ENCODE measurements at places on chromosomes 3 and 15.

DNA sequence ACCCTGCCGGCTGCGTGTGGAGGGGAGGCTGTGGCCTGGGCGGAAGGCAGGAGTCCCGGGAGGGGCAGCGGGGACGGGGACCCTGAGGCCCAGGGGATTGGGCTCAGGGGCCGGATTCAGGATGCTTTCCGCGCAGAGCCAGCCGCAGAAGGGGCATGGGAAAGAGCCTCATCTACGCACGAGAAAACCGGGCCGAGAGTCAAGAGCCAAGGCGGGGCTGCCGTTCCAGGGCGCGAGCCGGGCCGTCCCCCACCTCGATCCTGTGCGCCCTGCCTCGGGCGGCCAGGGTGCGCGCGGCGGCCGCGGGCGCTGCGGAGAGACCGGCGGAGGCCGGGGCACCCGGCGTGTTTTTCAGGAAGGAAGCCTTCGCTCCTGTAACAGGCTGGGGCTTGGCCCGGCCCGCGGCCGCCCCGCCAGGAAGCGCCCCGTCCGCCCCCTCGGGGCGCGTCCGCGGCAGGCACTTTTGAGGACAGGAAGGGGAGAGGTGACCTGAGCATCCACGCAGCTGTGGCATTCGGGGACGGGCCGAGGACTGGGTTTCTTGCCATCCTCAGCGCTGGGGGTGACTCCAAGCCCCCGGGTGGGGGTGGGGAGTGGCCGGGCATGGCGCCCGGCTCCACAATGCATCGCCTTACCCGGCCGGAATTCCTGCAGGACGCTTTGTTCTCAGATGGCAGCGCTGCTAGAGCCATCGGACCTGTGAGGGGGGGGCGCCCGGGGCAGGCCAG lies 62.3 kb upstream of the GATA2 start:
- DNase-seq: no peak

- DNase-seq: no peak
Observed at GRCh38 chr15:39925112-39925842, 5.2 kb upstream of the GPR176 start.

GRCh38 chr15:79290642-79291275 lies 8.2 kb downstream of the ANKRD34C start:
- DNase-seq: no peak

GRCh38 chr3:44576613-44577012 lies 8.2 kb upstream of the ZNF660 start:
- DNase-seq: no peak

DNA sequence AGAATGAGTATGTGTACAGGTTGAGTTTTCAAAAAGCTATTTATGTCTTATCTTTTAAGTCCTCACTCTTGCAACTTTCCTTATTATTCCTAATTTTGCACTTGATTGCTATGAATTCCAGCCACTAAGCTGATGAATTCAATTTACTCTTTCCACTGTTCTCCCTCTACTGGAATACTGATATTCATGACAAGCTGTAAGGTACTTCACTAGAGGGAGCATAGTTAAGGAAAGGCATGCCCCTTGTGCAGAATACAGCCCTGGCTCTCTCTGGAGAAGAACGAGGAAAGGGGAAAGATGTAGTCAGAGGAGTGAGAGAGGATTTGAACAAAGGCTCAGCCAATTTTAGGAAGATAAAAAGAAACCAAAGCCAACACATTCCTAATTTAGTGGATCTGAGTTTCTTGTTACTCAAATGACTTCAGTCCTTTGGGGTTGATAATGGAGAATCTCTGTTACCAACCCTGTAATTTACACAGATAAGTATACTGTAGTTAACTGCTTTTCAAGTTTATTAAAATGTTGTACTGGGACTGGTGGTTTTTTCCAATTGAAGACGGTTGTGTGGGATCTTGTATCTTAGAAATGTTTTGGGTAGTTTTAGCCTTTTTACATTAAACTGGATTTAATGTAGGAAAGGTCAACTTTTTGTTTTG lies 4.0 kb downstream of the SCAANT1 start:
- DNase-seq: no peak

DNA sequence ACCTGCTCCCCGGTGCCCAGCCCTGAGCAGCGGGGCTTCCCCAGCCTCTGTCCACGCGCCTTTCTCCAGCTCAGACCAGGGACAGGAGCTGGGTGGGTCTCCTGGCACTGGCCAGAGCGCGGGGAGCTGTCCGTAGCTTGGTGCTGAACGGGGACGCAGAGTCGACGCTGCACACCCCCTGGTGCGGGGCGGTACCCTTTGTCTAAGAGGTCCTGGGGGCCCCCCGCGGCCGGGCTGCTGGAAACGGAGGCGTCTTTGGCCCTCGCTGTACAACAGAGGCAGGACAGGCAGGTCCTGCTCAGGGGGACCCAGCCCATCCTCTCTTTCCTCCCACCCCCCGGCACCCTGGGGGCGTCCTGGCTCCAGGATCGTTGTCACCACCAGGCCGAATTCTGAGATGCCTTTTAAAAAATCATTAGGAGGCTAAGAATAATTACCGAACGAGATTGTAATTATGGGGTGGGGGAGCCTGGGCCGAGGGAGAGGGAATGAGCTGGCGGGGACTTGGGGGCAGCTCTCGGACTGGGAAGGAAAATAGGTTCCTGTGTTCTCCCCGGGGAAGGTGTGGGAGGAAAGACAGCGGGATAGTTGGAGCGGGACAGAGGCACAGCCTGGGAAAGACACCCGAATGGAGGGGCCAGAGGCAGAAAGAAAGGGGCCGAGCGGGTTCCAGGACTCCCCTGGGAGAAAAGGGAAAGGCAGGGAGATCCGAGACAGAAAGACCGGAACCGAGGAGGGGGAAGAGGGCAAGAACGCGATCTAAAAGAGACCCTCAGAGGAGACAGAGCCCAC lies 4.1 kb upstream of the SKOR1 start:
- DNase-seq: no peak

GRCh38 chr3:9623148-9623547 lies 26.2 kb upstream of the MTMR14 start:
- no peak for DNase-seq

GRCh38 chr15:84731774-84732173 lies 15.8 kb upstream of the SEC11A start:
- DNase-seq: no peak

- no peak for DNase-seq
Observed at GRCh38 chr3:29334706-29335105, 53.8 kb downstream of the RBMS3 start.

DNA sequence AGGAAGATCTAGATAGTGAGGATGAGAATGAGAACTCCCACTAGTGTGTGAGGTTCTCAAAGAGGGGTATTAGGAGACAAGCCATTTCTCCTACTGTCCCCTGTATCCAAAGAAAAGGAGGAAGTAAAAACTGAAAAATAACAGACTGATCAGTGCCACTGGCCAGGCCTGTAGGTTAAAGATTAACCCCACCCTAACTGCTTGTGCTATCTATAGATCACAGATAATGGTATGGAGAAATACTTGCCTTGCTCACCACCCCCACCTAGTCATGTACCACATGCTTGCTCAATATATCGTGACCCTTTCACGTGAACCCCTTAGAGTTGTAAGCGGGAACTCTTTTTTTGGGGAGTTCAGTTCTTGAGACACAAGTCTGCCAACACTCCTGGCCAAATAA lies 519.7 kb upstream of the FRG2C start:
- no peak for DNase-seq

DNA sequence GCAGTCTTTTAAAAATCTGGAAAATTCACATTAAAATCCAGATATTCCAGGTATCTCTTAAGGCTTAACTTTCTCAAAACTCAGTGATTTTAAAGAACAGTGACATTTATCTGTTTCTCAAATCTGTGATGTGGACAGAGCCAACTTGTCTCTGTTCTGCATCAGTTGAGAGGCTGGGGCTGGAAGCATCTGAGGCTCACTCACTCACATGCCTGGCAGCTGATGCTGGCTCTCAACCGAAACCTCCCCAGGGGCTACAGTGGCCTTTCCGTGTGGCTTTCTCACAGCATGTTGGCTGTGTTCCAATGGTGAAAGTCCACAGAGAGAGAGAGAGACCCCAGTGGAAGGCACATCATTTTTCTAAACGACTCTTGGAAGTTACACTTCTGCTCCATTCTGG lies 53.5 kb downstream of the CEMIP start:
- no peak for DNase-seq

- no peak for DNase-seq
Observed at GRCh38 chr15:100531823-100532327, 3.1 kb upstream of the CERS3 start.

- DNase-seq: no peak
Observed at GRCh38 chr3:14328422-14328821, 74.0 kb upstream of the SLC6A6 start.

DNA sequence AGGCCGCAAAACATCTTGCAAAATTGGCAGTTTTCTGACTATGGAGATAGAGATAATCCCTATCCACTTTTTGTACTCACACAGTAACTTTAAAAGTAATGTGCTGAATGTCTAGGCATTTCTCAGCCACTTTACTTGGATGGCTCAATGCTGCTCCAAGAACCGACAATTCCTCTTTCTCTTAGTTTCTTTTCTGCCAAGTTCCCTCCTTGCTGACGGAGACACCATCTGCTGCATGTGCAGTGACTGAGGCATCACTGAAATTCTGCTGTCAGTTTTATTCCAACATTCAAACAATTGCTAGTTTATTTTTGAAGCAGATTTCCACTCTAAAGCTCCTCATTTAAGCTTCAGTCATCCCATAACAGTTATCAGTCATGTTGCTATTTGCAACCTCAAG lies 116.0 kb upstream of the RBMS3 start:
- no peak for DNase-seq

- no peak for DNase-seq
Observed at GRCh38 chr3:12993517-12994356, 79.5 kb downstream of the IQSEC1 start.

DNA sequence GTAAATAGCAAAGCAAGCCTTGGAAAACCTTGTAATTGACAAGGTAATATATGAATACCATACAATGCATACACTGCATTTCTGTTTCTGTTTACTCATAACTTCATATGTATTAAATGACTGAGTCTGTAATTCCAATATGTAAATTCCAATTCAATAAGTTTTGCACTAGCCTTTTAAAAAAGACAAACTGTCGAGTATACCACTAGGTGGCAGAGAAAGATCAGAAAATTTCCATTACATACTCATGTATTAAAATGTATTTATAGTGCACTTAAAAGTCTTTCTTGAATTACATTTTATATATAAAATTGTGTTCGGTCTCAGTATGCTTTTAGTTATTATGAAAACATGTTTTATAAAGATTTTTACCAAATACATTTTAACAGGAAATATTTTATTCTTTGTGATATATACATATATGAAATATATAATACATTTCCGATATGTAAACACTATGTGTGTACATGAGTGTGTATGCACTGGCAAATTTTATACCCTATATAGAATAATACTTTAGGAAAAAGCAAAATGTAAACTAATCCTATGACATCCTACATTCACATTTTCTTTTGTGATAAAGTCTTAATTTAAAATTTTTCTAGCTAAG lies 216.8 kb downstream of the VGLL3 start:
- no peak for DNase-seq

- DNase-seq: no peak
Observed at GRCh38 chr3:101762041-101762646, 16.9 kb upstream of the NXPE3 start.

DNA sequence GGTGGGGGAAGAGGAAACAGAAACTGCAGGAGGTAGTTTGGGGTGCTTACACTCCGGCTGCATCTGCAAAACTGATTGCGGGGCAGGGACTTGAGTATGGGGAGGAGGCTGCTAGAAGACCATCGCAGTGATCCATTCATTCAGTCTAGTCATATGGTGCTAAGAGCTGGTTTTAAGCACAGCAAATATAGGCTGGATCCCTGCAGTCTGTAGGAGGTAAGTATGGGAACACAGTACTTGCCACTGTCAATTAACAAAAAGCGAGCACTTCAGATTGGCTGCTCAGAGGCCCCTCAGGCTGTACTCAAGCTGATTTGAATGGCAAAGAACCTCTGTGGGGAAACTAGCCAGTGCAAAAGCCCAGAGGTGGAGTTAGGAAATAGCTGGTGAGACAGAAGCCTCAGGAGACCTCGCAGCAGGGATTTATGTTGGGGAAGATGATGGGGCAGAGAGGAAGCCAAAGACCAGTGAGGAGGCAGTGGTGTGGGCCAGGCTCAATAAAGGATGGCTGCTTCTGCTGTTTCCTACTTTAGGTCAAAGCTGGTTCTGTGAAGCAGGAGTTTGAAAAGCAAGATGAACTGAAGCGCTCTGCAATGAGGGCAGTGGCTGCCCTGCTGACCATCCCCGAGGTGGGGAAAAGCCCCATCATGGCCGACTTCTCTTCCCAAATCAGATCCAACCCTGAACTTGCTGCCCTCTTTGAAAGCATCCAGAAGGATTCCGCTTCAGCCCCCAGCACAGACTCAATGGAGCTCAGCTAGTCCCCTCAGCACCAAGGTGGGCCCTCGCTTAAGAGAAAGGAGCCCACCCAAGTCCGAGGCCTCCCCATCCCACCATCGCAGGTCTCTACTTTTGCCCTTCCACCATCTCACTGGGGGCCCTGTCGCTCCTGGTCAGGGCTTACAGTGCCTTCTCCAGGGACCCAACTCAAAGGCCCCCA lies 7.9 kb downstream of the RPL32 start:
- DNase-seq: no peak

- no peak for DNase-seq
Observed at GRCh38 chr15:34850121-34850520, 54.8 kb upstream of the ACTC1 start.

- no peak for DNase-seq
Observed at GRCh38 chr15:34001536-34001935, 33.2 kb downstream of the CHRM5 start.

DNA sequence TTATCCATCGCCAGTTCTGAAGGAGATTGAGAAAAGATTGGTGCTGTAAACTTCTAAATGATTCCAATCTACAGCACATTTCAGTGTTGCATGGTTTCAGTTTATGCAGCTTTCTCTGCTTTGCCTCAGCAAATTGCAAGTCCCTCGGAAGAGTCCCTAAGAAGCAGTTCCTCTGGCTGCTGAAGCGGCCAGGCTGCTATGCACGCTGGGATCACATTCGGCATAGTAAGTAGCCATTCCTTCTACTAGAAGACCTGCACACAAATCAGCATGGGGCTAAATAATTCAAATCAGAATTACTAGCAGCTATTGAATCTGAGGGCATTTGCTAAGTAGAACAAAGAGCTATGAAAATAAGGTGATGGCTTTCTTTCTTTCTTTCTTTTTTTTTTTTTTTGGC lies 769.5 kb downstream of the AGBL1 start:
- DNase-seq: no peak

- DNase-seq: peak; percentile 1
Observed at GRCh38 chr3:98901119-98901391, 440 bp downstream of the DCBLD2 start.

- DNase-seq: no peak
Observed at GRCh38 chr3:123063034-123063433, 3.8 kb upstream of the PDIA5 start.

GRCh38 chr15:26177816-26178215 lies 314.7 kb upstream of the ATP10A start:
- no peak for DNase-seq

DNA sequence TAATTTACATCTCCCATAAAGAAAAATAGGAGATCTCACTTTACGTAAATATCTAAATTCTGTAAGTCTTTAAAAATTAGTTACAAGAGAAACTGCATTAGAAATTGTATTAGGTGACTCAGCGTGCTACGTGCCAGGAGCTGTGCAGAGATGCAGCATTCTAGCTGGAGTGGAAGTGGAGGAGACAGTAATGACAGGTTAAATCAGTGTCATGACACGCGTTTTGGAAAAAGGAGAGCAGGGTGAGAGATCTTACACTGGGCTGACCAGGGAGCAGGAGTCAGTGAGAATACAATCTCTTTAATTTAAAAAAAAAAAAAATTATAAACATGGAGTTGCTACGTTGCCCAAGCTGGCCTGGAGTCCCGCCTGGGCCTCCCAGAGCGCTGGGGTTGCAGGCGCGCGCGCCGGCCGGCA lies 635 bp downstream of the TUBGCP5 start:
- peak; percentile 8 for DNase-seq
